ENCODE measurements at places on chromosomes 1 and 21.

DNA sequence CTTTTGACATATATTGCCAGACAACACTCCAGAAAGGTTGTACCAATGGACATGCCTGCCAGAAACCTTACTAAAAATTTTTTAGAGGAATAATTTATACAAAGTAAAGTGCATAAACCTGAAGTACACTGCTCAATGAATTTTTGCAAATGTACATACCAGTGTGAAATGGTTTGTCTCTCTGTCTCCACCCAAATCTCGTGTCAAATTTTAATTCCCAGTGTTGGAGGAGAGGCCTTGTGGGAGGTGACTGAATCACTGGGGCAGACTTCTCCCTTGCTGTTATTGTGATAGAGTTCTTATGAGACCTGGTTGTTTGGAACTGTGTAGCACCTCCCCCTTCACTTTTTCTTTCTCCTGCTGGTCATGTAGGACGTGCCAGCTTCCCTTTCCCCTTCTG is 168.8 kb downstream of the RWDD3 start:
- no peak for DNase-seq

DNA sequence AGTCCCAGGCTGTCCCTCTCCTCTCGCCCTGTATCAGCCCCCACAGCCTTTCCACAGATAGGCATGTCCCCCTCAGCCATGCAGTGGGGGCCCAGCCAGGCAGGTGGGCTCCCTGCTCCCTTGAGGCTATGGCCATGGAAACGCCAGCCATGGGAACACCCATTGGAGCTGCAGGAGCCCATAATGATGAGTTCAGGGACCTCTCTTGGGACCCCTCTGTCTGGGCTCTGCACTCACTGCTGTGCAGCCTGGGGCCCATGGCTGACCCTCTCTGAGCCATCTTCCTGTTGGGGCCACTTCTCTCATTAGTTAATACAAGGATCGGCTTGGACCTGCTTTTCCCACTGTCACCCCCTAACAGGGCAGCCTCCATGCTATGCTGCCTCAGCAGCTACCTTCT is 33.2 kb downstream of the WNT3A start:
- no peak for DNase-seq

DNA sequence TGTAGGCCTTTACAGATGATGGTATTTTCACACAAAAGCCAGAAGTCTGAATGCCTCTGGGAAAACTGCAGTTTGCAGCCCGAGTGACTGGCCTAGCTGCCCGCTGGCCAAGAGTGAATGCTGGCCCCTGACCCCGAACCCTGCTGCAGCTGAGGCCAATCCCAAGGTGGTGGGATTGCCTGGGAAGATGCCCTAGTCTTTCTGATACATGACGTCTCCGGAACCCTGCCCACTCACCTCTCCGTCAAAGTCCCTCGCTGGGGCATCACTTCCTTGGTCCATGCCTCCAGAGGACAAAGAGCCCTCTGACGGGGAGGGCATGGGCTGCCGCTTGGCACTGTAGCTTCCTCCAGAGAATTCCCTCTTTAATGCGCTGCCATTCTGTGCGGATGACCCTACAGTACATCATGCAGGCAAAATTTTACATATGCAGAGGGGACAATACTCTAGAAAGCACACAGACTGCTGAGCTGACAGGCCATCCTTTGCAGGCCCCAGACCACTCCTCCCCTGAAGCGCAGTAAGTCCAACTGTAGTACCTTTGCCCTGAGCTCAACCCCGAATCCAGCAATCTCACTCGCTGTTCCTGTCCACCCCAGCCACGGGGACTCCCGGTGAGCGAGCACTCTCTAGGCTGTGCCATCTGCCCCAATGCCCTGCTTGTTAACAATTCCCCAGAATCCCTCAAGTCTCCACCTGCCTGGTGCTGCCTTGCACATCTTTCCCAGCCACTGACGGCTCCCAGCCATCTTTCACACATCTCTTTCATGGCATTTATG is 54.7 kb downstream of the COQ8A start:
- DNase-seq, result no peak

- no peak for DNase-seq
Measured at GRCh38 chr21:16377120-16377658, 647.4 kb downstream of the USP25 start.

- DNase-seq, result no peak
Measured at GRCh38 chr1:60436186-60436585, 362.6 kb upstream of the C1orf87 start.

GRCh38 chr1:100328133-100328532 is 24.2 kb upstream of the CDC14A start:
- no peak for DNase-seq

- DNase-seq, result no peak
Measured at GRCh38 chr1:12275370-12275769, 45.5 kb downstream of the VPS13D start.

GRCh38 chr1:32250893-32251716 is at the start of gene LCK:
Gene LCK (plus strand): TSS chr1:32251265. CDS start chr1:32274330, 23,065 bp downstream.
- peak; percentile 41 for DNase-seq

DNA sequence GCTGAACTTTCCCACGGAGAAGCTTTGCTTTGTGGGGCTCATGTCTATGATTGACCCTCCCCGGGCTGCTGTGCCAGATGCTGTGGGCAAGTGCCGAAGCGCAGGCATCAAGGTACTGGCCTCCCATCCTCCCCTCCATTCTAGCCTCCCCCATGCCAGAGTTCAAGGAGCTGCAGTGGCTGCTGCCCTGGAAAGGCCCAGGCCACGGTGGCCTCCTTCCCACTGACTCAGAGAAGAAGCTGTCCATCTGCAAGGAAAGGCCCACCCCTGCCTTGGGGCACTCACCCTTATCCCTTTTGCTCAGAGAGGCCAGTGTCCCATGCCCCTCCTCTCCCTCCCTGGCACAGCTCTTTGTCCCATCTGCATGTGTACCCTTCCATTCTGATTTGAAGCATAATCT is 14.9 kb downstream of the ATP1A2 start:
- DNase-seq, result no peak

DNA sequence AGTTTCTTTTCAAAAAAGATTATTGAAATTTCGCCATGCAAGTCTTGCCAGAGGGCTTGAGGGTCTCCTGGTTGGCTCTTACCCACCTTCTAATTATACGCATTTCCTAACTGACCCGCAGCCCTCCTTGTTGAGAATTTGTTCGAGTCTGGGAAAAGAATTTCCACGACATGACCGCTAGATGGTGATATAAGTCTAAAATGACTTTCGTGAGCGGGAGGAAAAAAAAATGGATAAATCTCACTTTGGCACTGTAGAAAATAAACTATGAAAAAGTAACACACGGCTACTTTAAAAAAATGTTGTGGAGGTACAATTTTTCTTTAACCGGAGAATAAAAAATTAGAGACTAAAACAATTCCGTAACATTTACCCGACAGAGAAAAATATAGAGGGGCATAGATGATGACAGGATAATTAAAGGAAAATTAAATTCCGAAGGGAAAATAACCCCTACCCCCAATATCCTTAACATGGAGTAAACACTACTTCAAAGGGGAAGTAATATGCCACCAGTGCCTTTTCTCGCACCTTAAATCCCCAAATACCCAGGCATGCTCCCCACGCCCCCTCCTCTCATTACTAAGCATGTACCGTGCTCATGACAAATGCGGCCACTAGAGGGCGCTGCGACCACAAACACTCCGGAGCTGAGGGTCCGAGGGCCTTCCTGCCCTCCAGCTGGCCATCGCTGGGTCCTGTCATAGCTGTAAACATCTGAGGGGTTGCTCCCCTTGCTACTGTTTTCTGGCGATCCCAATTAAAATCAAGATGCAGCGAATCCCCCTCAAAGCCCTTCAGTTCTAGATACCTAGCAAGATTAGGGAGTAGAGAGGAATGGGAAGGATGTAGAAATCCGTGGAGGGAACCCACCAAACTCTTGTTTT is 266.9 kb downstream of the ASTN1 start:
- DNase-seq, result no peak

- DNase-seq, result no peak
Measured at GRCh38 chr21:39788383-39788782, 43.4 kb downstream of the IGSF5 start.

DNA sequence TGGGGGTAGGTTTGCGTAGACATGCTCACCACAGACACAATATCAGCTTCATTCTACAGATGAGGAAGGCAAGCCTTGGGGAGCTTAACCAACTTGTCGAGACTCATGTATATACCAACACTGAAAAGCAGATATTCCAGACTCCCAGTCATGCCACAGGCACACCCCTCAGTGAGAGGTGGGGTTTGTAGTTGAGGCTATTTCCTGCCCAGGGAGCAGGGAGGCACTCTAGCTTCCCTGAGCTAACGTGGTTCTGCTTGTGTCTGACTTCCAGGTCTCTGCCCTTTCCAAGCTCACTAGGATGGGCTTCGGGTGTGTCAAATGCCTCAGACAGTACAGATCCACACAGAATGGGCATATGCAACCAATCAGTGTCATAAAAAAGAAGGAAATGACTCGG is 122.3 kb upstream of the RUNX1 start:
- no peak for DNase-seq

Measured in naive thymus-derived CD8-positive, alpha-beta T cell (primary cell).